ENCODE measurements at places on chromosomes 3 and 15.
A peak's percentile ranks its signal among the peaks of the same experiment; 100 is the strongest.

- no peak for DNase-seq
These were observed 20.4 kb upstream of the AP3B2 start for GRCh38 chr15:82730022-82730530.

GRCh38 chr3:27577504-27577903, 93.3 kb upstream of the SLC4A7 start:
- DNase-seq, result no peak

DNA sequence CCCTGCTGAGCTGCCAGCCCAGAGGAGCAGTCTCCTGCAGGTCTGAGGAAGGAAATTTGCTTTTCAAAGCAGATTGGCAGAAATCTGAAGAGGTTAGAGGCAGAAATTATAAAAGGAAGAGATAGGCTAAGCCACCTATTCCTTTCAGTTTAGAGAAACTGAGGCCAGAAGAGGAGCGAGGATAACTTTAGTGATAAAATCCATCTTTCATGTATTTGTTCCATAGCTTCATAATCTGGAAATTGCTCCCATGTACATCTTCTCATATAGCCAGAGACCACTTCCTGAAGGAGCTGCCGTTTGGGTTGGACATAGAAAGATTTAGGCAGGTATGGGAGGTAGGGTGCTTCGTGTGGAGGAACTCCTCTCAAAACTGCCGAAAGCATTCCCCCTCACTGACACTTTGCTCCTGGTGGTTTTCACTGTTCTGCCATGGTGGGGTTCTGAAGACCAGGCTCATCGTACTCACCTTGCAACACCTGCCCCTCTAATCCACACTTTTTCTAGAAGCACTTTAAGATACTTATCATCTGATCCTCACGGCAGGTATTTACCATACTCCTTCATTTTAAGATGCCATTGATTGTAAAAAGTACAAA, 670 bp upstream of the ACAP2 start:
- DNase-seq, result no peak

- DNase-seq, result no peak
These were observed 26.1 kb downstream of the GBE1 start for GRCh38 chr3:81735334-81735733.

- peak; percentile 50 for DNase-seq
These were observed at the start of the genes GORASP1 and TTC21A for GRCh38 chr3:39107388-39108199. GORASP1 (minus strand) TSS chr3:39107627; CDS start chr3:39107541, 86 bp downstream. TTC21A (plus strand) TSS chr3:39107680; CDS start chr3:39107838, 158 bp downstream.

- no peak for DNase-seq
These were observed 279.1 kb downstream of the FAM43A start for GRCh38 chr3:194964809-194965208.

DNA sequence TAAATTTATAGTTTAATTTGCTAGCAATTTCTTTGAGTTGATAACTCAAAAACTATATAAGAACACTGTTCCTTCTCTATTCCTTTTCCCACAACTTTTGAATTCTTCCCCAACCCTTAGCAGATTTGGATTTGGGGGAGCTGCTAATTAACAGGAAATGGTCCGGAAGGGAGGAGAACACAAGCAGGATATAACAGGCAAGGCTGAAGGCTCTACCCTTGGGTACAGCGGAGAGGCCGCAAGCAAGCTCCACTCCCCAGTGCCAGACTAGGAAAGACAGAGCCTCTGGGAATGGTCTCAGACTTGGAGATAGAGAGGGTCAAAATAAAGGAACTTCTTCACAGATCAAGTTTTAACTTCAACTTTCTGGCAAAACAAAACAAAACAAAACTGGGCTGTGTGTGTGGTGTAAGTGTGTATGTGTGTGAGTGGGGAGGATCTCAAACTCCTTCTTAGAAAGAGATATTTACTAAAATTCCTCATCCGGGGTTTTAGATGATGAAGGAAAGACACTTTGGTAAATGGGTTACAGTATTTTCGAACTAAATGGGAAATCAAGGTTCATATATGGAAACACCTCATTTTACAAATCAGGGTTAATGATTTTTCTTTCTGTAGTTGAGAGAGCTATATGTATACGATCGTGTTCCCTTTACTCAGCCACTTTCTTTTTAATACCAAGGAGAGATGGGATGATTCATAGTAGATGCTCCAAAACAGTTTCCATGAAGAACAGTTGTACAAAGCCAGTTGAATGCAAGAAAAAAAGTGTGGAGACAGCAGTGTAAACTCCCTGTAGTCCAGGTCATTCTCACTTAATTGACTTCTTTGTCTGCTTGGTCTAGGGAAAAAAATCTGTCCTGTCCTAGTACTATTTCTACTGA, 161.1 kb downstream of the TP63 start:
- no peak for DNase-seq

GRCh38 chr3:98954242-98954641, 52.7 kb upstream of the DCBLD2 start:
- no peak for DNase-seq

- no peak for DNase-seq
These were observed 8.8 kb downstream of the NEK10 start for GRCh38 chr3:27360113-27361078.

DNA sequence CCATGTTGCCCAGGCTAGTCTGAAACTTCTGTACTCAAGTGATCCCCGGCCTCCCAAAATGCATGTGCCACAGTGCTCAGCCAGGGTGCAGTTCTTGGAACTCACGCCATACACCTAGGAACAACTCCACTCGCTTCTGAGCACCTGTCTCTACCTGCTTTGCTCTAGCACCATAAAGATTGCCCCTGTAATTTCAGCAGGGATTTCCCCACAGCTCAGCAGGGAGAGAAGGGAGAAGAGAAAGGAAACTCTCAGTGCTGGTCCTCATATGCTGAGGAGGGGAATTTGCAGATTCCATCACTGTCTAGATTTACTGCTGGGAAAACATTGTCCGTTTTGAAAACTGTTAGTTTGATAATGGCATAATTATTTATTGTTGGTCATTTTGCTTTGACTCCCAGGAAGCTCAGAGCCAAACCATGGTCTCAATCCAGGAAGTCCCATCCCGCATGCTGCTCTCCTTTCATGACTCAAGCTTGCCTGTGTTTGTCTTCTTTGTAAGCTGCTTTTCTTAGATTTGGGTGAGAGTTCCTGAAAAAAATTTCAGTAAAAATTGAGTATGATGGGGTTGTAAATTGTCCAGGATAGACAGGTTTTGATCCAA, 24.2 kb downstream of the TRIM71 start:
- no peak for DNase-seq

DNA sequence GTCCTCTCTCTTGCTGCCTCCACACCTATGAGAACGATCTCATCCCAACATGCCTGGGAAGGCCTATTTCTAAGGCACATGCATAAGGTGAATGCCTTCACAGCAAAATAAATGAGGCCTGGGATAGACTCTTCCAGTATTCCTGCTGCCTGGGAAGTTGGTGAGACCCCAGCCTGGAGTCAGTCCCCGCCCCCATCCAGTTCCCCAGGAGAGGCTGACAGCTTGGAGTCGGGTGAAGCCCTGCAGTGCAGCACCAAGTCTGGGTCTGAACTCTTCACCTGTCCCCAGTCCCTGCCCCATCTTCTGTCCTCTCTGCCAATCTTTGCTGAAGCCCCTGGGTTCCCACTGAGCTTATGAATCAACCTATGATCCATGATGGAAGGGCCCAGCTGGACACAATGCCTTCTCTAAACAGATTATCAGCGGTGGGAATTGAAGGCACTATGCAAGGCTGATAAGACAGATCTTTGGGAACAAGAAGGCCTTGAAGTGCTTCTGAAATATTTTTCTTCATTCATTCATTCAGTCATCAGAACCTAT, 10.2 kb upstream of the APBA2 start:
- no peak for DNase-seq

- DNase-seq, result no peak
These were observed 51.9 kb downstream of the STARD5 start for GRCh38 chr15:81271761-81272644.

DNA sequence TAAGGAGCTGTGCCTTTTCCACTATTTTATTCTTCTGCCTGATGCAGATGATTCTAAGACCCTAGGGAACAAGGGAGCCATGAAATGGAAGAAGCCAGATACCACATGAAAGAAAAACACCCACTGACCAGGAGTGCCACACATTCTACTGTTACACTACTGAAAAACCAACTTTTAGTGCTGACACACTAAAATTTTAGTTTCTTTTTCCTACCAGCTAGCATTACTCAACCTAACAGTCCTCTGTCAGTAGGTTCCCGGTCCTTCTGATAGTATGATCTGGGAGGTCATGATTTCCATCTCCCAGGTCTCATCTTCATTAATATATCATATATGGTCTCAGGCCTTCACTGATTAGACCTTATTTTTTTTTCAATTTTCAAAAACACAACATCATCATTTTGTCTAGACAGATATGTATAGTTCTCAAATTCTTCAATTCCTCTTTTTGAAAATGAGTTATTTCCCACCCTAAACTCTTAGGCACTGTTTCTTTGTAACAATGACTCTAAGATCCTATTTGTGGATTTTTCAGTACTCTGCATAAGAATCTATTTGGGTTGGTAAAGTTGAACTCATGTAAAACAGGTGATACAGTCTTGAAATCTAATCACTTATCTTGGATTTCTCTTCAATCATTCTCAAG, 321.8 kb downstream of the CTNNB1 start:
- no peak for DNase-seq

DNA sequence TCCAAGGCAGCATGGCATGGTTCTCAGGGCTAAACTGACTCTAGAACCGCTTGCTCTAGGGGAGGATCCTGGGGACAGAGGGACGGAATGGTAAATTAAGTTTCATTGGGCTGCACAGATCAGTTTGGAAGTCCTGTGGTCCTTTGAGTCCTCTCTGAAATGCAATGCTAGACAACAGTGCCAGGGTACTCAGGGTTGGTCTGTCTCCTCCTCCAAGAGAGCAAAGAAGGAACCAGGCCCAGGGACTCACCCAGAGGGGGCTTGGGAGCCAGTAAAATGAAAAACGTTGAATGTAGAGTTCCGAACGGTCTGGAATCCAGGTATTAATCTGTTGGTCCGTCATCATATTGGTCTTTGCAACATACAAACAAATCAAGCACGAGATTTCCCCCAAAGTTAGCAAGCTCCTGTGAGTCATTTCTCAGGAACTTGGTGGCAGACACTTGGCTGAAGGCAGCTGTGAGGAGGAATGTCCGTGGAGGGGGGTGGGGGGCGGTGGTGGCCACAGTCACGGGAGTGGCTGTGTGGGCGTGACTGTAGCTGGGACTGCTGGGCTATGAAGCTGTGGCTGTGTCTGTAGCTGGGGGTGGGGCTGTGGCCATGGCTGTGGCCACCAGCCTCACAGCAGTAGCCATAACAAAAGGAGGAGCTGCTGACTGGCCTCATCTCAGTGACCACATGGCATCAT, 361.0 kb downstream of the SHQ1 start:
- no peak for DNase-seq

GRCh38 chr3:173568623-173569022, 171.1 kb downstream of the NLGN1 start:
- no peak for DNase-seq

GRCh38 chr3:168112894-168113293, 17.2 kb upstream of the GOLIM4 start:
- no peak for DNase-seq

GRCh38 chr3:191313296-191313695, 15.9 kb upstream of the CCDC50 start:
- DNase-seq, result no peak

DNA sequence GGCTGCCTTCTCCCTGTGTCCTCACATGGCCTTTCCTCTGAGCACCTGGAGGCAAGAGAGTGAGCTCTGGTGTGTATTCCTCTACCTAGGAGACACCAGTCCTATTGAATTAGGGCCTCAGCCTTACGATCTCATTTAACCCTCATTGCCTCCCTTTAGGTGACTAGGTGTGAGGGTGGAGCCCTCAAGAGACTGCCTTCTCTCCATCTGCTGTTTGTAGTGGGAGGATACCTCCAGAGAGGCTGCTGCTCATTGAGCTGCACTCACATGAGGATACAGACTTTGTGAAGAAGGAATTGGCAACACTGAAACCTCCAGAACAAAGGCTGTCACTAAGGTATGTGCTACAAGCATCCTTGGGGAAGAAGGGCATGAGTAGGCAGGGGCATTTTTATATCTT, at the start of gene CCR8:
TSS of gene CCR8 (plus strand) at position 217 of the 400 bp plus-strand sequence. CDS start 2,623 bp downstream, outside the sequence.
- no peak for DNase-seq

DNA sequence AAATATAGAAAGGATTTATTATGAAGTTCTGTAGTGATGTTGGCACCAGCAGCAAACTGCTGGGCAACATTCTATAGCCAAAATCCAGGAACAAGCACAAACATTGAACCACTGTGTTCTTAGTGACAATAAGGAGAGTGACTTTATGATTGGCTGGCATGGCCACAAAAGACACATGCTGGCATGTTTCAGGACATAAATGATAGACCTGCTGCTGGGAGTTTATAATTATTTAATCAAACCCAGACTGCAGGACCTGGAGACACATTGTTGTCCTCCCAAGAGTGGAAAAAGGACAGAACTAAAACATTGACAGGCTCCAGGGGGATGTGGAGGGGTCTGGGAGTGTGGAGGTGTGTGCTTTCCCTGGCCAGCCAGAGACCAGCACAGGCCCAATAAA, 255.3 kb upstream of the LRTM1 start:
- DNase-seq, result no peak

- no peak for DNase-seq
These were observed 65.2 kb downstream of the SLCO2A1 start for GRCh38 chr3:133964547-133964946.

DNA sequence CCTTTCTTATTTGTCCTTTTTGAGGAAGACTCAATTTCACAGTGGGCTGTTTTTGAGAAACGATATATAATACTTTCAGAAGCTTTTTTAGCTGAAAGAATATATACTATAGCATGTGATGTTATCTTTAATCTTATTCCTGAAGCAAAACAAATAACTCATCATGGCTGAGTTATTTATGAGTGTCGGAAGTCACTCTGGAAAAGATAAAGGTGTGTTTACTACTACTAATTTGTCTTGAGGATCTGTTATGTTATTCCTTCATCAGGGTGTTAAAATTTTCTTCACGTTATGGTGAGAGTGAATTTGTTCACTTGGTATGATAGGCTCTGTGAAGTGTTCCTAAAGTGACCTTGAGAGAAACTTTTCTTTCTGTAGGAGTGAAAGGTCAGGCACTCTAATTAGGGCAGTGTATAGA, 4.7 kb downstream of the TCF12 start:
- no peak for DNase-seq

DNA sequence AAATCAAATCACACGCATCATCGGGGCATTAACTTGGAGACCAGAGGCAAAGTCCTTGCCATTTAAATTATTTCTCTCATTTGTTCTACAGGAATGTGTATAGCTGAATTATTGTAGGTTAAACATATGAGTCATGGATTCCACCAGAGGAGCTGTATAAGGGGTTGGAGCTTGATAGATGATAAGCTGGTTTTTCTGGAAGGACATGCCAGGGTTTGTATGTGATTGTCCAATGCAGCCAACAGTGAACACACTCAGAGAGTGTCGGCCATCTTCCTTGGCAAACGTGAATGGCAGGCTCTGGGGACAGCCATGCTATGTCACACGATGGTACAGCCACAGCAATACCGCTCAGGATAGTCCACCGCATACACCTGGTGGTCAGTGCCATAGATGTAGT, 25.1 kb downstream of the SSUH2 start:
- no peak for DNase-seq

GRCh38 chr3:54670201-54671000, 257.5 kb downstream of the LRTM1 start:
- no peak for DNase-seq

DNA sequence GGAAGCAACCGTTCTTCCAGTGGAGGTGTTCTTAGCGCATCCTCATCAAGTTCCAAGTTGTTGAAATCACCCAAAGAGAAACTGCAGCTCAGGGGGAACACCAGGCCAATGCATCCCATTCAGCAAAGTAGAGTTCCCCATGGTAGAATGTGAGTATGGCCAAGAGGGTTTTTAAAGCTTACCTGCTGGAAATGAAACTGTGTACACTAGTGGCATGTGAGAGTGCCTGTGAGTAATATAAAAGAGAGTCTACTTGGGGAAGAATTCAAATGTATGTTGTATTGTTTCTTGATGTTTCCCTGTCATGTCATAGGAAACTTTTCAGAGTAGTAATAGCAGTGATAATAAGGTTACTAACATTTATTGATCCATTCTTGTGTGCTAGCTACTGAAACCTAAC, 43.3 kb downstream of the PSMD6 start:
- no peak for DNase-seq

Measured in activated T-helper 1 cell treated with anti-CD3 and anti-CD28 coated beads, Interleukin-2, amount 50 U/mL, for 16 hours (primary cell).